Activated CD8-positive, alpha-beta T cell treated with anti-CD3 and anti-CD28 coated beads for 36 hours (primary cell): ENCODE measurements at places on chromosomes 6 and 20. TPM values are rescaled to one million over a fixed set of nuclear protein-coding genes. Genes with fewer than 3 reads are reported as not detected.

The NRN1 gene
- total RNA-seq, result 7.1 TPM

The TRIM15 gene
- not detected for total RNA-seq

The BMP5 gene
- not detected for total RNA-seq

The BACH2 gene
- 60.7 TPM for total RNA-seq

The ARMC12 gene
- 1.0 TPM for total RNA-seq

The SLC35F1 gene
- total RNA-seq, result 0.09 TPM

DNA sequence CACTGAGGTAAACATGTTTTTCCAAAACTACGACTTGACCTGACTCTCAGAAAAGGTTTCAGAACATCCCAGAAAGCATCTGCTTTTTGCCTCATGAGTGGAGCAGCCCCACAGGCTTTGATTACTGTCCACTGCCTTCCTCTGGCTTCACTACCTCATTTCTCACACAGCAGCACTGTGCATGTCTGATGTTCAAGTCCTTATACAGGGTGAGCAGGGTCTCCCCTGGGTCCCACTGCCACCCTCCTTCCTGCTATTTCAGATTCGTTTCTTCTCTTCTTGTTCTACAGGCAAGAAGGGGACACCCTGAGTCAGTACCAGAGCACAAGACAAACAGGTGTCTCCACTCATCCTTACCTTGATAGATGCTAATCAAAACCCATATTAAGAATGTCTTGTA, 64.7 kb upstream of the NFATC2 start:
- H3K36me3 ChIP-seq, result no peaks in the 10 kb centered on the region
- H3K4me1 ChIP-seq, result peaks cover 22% of the 10 kb centered on the region
- peaks cover 5% of the 10 kb centered on the region for H3K27me3 ChIP-seq
- no peak overlapping the region for H3K27ac ChIP-seq
- no peak overlapping the region for H3K4me3 ChIP-seq

GRCh38 chr6:136344420-136344819, 54.8 kb upstream of the BCLAF1 start:
- no peaks in the 10 kb centered on the region for H3K27me3 ChIP-seq
- no peak for DNase-seq
- H3K4me3 ChIP-seq, result no peak overlapping the region
- H3K27ac ChIP-seq, result no peak overlapping the region

GRCh38 chr20:62356589-62357186, 10.4 kb downstream of the LAMA5 start:
- no peak overlapping the region for H3K4me3 ChIP-seq
- DNase-seq, result no peak
- H3K27me3 ChIP-seq, result no peaks in the 10 kb centered on the region
- no peaks in the 10 kb centered on the region for H3K36me3 ChIP-seq
- no peak overlapping the region for H3K27ac ChIP-seq
- H3K4me1 ChIP-seq, result no peaks in the 10 kb centered on the region

DNA sequence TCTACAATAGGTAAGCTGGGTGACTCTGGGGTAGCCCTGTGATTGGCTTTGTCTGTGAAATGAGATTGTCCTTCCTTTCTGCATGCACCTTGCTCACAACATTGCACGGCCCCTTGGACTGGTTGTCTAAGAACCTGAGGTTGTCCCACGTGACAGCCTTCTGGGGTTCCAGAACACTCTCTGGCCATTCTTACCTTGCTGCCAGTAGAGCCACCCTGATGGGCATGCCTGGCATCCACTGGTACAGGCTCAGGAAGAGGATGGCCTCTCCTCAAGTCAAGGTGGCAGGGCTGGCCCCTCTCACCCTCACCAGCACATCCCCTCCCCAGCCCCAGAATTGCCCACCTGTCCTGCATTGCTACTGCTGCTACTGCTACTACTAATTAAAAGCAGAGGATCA, 335.0 kb downstream of the PACRG start:
- H3K4me3 ChIP-seq, result no peak overlapping the region
- H3K27ac ChIP-seq, result no peak overlapping the region
- DNase-seq, result no peak
- H3K36me3 ChIP-seq, result no peaks in the 10 kb centered on the region
- no peaks in the 10 kb centered on the region for H3K27me3 ChIP-seq

GRCh38 chr20:46562373-46563169, 12.1 kb upstream of the OCSTAMP start:
- peaks cover 23% of the 10 kb centered on the region for H3K4me1 ChIP-seq
